Mammary epithelial cell (primary cell): ENCODE measurements at places on chromosomes 2 and 18.

- DNase-seq = no peak
Measured at GRCh38 chr2:75021672-75022071, 63.2 kb downstream of the POLE4 start.

DNA sequence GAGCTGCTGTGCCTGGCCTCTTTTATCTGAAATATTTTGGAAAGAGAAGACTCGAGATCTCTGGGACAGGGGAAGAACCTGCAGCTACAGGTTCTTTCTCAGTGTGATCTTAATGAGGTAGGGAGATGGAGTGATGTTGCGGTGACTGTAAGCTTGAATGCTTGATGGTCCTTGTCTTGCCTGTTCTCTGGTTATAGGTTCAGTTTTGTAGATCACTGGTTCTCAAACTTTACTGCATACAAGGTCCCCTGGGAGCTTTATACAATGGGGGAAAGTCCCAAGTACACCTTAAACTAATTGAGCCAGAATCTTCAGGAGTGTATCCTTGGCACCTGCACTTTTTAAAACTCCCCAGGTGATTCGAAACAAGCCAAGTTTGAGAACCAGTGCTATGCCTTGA is 136.7 kb upstream of the CXCR4 start:
- no peak for DNase-seq

- DNase-seq = no peak
Measured at GRCh38 chr2:161522796-161523195, 101.4 kb upstream of the SLC4A10 start.

GRCh38 chr18:13219593-13220159 is 1.1 kb downstream of the LDLRAD4 start:
- no peak for DNase-seq

GRCh38 chr18:73235491-73235890 is 367.7 kb upstream of the NETO1 start:
- DNase-seq = peak; percentile 96

- peak; percentile 71 for DNase-seq
Measured at GRCh38 chr2:240355001-240355891, 80.2 kb upstream of the GPC1 start.

- no peak for DNase-seq
Measured at GRCh38 chr2:178917555-178917954, 110.3 kb upstream of the TTN start.

- peak; percentile 42 for DNase-seq
Measured at GRCh38 chr2:68561372-68561771, 82.0 kb upstream of the PROKR1 start.

- peak; percentile 77 for DNase-seq
Measured at GRCh38 chr2:28390746-28391563, 1.7 kb upstream of the FOSL2 start.

- no peak for DNase-seq
Measured at GRCh38 chr2:190119923-190120590, 57.5 kb upstream of the MSTN start.

DNA sequence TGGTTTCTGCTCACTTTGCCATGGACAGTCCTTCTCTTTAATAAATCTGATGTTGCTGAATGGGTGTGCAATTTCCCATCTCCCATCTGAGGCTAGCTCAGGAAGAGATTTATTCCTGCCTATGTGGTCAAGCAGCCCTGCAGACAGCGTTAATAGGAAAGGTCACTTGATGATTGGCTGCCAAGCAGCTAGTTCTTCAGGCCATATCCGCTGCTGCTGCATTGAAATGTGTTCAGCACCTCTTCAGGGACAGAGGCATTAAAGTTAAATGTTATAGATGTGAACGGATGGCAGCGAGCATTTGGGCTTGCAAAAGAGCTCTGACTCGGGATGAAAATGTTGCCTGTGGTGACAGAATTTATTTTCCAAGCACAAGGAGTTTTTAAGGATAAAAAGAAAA is 474.2 kb downstream of the PIK3C3 start:
- no peak for DNase-seq

DNA sequence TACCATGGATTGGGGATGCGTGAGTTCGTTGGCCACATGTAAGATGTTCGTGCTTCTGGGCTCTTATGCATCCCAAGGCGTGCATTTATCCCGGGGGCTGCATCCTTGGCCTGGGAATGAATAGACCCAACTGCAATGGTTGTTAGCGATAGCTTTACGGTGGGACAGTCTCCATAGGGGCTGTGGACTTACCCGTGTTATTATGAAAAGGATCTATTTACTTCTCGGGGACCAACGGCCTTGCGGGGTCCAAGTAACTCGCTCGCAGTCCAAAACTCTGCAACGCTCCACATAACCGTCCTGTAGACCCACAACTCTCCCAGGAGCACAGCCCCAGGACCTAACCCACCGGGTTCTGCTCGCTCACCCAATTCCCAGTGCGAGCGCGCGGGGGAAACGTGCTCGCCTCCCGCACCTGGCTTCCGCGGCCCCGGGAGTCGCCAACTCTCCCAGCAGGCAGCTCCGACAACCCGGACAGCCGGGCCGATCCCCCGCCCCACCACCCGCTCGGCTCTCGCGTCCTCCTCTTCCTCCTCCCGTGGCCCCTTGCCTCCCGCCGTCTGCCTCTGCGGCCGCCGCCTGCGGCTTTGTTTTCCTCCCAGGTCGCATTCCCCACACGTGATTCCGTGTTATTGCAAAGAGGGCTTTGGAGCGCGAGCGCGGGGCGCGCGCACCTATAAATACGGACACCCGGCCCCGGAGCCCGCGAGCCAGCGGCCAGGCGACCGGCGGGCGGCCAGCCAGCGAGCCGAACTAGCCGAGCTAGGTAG is at the start of gene CABLES1:
TSS of gene CABLES1 (plus strand) at position 706 of the 770 bp plus-strand sequence. CDS start 278 bp downstream, outside the sequence.
- DNase-seq = peak; percentile 30

- DNase-seq = peak; percentile 12
Measured at GRCh38 chr2:134446383-134447017, 192.6 kb downstream of the MGAT5 start.

GRCh38 chr2:70548233-70548632 is 5.4 kb downstream of the TGFA start:
- DNase-seq = no peak

DNA sequence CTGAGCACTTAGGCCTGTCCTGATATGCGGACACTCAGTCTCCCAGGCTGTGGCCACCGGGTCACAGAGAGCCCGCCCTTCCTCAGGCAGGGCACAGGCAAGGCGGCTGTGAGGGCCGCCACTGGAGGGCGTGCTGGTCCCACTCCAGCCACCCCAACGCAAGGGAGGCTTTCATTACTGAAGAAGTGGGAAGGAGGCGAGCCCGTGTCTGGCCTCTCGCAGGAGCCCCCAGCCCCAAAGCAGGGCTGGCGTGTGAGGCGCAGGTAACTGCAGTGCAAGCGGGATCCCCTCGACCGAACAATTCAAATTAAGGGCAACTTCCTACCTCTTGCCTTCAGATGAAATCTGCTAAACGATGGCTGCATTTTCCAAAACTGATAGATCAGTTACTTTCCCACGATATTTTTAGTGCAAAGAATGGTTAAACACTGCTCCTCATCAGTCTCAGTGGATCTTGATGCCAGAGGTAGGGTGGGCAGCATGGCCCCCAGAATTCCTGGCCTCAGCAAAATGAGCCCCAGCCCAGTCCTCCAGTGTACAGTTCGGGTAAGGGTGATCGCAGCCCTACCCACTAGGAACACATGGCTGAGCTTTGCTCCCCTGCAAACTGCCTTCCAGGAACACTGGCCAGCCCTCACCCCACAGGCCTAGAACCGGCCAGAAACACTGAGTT is 97.2 kb downstream of the SEPTIN10 start:
- DNase-seq = no peak

GRCh38 chr18:68418881-68419280 is 296.0 kb downstream of the TMX3 start:
- DNase-seq = peak; percentile 49
